ENCODE measurements at places on chromosomes 11 and 22.

- no peak for DNase-seq
These were observed 28.0 kb downstream of the MYEOV start for GRCh38 chr11:69321877-69322361.

- DNase-seq = no peak
These were observed 16.7 kb downstream of the OR4C3 start for GRCh38 chr11:48341466-48341865.

GRCh38 chr11:73989156-73989555 lies 6.5 kb upstream of the UCP2 start:
- DNase-seq = no peak

- no peak for DNase-seq
These were observed 231.7 kb upstream of the NARS2 start for GRCh38 chr11:78806214-78807004.

GRCh38 chr22:49969751-49970527 lies 9.4 kb downstream of the PIM3 start:
- no peak for DNase-seq

- DNase-seq = no peak
These were observed 9.1 kb upstream of the ZBTB16 start for GRCh38 chr11:114050258-114050927.

- DNase-seq = no peak
These were observed 41.4 kb upstream of the CLDN5 start for GRCh38 chr22:19565382-19566278.

DNA sequence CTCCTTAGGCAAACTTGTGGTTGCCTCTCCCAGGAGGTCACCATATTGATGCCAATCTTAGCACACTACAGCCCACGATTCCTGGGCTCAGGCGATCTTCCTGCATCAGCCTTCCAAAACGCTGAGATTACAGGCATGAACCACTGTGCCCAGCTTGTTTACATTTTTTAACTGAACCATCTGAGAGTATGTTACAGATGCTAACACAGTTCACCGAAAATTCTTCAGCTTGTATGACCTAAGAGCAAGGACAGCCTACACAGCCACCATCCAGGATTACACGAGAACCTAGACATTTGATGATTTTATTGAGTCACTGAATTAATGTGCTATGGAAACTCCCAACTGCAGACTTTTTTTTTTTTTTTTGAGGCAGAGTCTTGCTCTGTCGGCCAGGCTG lies 5.8 kb upstream of the LGALS1 start:
- DNase-seq = no peak

DNA sequence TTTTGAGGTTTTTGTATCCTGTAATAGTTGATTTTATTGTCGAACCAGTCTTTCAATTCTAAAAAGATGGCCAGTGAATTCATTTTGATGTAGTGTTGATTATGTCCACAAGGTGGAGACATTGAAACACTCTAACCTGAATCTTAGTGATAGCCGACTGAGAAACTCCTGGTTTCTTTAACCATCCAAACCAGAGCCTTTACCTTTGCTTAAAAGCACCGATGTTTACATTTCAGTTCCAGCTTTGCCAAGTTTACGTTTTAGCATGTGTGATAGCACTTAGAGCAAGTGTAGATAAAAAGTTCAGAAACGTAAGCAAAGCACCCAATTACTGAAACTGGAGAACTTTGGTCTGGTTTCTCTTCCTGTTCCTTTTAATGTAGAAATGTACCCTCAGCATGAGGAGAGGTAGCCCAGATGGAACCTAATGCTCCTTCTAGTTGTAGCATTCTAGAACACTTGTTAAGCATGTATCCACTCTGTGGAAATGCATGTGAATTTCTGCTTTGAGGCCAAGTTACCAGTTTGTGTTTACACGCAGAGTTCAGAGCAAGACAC lies 208.6 kb downstream of the DBX1 start:
- no peak for DNase-seq

DNA sequence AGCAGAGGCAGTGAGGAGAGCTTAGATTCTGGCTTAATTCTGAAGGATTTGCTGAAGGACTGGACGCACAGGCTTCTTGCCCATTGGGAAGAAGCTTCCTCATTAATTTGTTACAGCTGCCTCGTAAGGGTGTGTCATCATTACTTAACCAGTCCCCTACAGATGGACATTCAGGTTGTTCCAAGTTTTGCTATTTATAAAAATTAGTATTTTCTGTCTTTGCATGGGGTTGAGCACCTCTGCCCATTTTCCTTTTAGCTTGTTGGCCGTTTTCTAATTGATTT lies 38.1 kb downstream of the CAPN1 start:
- DNase-seq = no peak

- DNase-seq = no peak
These were observed 19.5 kb downstream of the OTUB1 start for GRCh38 chr11:64005691-64006090.

DNA sequence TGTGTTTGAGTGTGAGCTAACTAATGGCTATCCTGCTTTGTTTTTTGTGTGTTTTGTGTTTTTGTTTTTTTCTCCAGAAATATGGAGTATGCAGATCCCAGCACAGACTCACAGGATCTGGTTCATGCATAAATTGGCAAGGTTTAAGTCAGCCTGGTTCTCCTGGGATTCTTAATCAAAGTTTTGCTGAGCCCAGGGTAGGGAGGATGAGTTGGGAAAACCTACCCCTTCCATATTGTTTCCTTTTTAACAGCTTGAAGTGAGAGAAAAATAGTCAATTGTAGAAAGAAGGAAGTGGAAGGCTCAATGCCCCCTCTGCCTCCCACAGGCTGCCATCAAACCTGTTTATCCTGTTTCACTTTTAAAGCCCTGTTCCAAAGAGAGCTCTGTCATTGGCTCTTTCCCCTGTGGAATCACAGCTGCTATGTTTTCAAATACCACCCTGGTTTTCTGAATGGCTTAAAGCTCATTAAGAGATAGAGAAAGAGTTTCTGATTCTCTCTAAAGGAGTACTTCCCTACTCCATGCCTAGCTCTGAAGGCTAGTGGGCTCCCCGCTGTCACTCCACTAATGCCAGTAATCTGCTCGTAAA lies 23.4 kb upstream of the CADM1 start:
- no peak for DNase-seq

DNA sequence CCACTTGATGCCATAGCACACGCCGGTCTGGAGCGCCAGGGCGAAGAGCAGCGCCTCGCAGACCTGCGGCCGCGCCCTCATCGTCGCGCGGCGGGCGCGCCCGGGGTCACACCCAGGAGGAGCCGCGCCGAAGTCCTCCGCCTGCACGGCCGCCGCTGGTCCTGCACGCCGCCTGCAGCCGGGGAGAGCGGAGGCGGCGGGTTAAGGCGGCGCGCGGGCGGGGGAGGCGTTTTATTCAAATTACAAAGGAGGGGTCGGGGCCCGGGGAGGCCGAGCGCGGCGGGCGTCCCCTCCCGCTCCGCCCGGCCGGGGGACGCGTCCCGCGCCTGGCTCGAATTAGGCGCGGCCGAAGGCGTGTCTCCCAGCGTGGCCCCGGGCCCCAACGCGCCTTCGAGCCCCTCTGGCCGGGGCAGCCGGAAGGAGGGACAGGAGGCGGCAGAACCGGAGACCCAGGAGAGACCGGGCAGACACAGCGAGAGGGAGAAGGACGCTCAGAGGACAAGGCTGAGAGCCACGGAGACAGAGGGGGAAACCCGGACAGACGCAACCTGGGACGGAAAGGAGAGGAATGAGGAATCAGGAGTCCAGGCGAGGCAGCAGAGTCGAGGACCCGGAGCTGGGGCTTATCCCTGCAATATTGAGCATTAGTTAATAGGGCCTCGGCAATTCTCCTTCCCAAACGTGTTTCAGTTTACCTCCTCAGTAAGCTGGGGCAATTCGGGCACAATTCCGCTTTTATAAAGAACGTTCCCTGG lies at the start of gene WNT11:
Gene WNT11 (minus strand): TSS at position 176 of the 755 bp plus-strand sequence. CDS start 95 bp downstream, at position 81.
- DNase-seq = no peak

- peak; percentile 44 for DNase-seq
These were observed at the start of gene PHLDA2 for GRCh38 chr11:2928605-2929530. TSS of gene PHLDA2 (minus strand) at chr11:2929420. CDS start at chr11:2929364, 56 bp downstream.

DNA sequence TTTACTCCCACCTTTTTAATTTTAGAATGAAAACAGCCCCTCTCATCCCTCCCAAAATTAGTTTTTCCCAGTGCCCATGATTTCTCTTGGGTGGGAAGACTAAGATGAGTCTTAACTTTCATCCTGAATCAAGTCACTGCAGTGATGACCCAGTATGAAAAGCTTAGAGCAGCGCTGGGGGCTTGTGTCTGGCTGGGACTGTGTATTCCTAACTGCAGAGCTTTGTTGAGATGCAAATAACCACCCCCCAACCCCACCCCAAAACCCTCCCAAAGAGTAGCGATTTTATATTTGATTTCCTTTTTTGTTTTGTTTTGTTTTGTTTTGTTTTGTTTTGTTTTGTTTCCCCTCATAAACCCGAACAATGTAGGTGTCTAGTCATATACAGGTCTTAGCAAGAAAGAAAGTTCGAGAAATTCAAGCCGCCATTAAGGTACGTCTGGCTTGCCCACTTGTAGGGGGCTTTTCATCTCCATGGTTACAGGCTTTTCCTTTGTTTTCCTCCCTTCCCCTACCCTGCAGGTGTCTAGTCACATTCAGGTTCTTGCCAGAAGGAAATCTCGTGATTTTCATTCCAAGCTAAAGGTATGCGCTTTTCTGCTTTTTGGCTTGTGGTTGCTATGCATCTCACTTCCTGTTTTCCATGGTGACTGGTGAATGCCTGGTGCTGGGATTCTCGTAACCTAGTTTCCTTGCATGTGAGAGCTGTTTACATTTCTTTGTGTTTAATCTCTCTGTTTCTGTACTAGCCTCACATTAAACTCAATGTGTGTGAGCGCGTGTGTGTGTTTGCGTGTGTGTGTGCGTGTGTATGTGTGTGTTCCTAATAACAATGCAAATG lies 144.6 kb upstream of the RASSF10 start:
- DNase-seq = no peak

GRCh38 chr22:23120415-23120899 lies 21.3 kb downstream of the RSPH14 start:
- no peak for DNase-seq
